ENCODE measurements at places on chromosomes 11 and 22.

DNA sequence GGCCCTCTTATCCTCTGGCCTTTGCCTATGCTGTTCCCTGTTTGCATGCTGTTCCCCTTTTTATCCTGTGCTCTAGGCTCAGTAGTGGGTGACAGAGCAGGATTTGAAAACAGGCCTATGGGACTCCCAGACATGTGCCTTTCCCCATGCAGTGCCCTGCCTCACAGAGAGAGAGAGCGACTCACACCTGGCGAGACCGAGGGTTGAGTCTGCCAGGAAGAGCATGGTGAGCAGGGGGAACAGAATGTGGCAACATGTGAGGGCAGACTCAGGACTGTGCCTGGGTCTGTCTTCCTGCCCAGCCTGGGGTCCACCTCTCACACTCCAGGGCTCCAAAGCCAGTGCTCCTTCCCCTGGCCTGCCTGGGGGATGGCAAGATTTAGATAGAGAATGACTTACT, 75.0 kb downstream of the NFAM1 start:
- no peak for DNase-seq

- DNase-seq, result no peak
These were observed 478.0 kb upstream of the TENM4 start for GRCh38 chr11:79918846-79919245.

- DNase-seq, result no peak
These were observed 1.7 kb upstream of the RTCB start for GRCh38 chr22:32413719-32414118.

DNA sequence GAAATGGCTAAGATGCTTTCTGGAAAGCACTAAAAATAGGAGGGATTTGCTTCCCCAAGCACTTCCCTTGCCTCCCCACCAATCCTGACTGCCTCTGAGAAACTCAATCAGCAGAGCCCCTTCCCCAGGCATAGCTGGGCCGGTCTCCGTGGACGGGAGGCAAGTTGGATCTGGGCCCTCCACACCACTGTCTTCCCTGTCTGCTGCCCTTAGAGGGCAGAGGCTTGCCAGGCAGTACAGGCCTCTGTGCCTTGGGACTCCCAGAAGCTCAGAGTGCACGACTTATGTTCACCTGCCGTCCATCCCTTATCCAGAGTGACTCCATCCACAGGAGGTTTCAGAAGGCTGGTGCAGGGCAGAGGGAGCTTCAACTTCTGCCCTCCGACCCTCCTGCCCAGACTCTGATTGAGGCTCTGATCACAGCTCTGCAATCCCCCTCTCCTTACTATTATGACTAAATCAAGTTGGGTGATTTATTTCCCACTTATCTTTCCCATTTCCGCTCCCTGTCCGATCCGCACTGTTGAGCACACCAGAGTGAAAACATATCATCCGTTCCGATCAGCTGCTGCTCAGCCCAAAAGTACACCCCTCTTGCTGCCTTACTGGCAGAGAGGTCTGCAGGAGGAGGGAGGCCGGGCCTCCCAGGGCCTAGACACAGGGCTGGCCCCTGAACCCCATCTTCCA, 71.8 kb downstream of the DSCAML1 start:
- no peak for DNase-seq

DNA sequence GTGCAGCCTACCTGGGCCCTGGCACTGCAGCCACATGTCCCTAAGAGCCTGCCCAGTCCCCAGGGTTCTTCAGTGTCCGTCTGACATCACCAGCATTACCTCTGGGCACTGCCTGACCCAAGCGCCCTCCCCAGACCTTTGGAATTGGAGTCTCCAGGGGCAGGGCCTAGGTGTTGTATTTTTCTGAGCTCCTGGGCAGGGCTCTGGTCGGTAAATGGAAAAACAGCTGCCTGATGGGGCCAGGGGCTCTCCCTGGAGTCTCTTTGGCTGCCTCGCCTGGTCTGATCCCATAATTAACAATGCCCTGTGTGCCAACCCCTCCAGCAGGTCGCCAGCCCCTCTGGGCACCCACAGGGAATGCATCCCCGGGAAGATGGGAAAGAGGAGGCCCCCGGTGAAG, 710.2 kb downstream of the BRD1 start:
- no peak for DNase-seq

GRCh38 chr11:57424792-57425564, 1.9 kb downstream of the SLC43A3 start:
- DNase-seq, result peak; percentile 88

DNA sequence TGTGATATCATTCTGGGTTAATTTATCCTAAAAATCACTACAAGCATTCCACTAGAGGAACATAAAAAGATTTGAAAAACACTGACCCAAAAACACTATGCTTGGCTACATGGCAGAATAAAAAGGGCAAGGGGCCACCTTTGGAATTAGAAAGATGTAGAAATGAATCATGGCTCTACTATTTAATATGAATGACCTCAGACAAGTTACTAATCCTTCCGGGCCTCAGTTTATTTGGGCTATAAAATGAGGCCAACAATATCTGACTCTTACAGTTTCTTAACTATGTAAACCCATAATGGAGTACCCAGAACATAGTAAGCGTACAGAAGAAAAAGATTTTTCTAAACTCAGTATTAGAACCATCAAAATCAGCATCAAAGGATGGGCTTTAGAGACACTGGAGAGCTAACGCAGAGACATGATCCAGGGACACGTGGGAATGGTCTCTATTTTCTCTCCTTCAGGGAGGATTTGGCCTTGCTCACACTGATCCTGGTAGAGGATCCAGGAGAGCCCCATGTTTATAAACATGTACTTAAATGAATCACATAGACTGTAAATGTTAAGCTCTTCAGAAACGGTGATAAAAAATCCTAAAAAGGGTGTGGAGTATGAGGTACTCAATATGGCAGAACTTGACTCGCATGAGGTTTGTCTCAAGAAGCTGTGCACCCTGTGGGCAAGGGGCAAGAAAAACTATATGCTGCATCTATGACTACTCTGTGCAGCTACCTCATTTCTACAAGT, 288.4 kb upstream of the PITPNB start:
- DNase-seq, result no peak
